ENCODE measurements at places on chromosomes 1 and 21. TPM values are rescaled to one million over a fixed set of nuclear protein-coding genes. Genes with fewer than 3 reads are reported as not detected.

TNFRSF4 gene
- 0.95 TPM for total RNA-seq

KRTAP11-1 gene
- not detected for total RNA-seq

DNA sequence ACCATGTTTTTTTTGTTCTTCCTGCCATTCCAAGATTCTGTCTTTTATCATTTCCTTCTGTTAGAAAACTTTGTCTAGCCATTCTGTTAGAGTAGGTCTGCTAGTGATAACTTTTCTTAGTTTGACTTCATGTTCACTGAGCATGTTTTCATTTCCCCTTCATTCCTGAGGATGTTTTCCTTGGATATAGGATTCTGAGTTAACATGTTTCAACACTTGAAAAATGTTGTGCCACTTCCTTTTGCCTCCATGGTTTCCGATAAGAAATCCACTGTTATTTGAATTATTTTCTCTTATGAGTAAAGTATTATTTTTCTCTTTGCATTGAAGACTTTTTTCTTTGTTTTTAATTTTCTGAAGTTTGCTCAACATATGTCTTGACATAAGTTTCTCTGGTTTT is 66.7 kb downstream of the ATP1A1 start:
- no peak overlapping the region for H3K27ac ChIP-seq
- no peak for DNase-seq
- H3K27me3 ChIP-seq: no peaks in the 10 kb centered on the region
- no peaks in the 10 kb centered on the region for H3K36me3 ChIP-seq

DNA sequence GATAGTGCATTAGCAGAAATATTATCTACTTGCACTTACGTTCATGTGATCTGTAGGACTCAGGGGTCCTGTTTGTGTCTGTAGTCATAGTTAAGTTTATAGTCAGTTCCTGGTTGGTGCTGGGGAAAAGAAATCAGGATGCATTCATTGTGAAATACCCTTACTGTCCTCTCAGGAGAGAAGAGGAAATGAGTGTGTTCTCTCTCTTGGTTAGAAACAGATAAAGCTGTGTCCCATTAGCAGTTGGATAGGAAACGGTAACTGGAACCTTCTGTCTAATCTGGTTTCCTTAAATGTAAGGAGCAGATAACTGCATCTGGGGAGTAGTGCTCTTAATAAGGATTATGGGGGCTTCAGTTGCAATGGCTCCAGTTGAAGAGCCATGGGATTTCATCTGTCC is 8.9 kb downstream of the SDCCAG8 start:
- no peak overlapping the region for H3K27ac ChIP-seq
- H3K36me3 ChIP-seq: no peaks in the 10 kb centered on the region
- H3K4me1 ChIP-seq: peaks cover 4% of the 10 kb centered on the region
- H3K27me3 ChIP-seq: no peaks in the 10 kb centered on the region
- no peak for DNase-seq

- no peaks in the 10 kb centered on the region for H3K27me3 ChIP-seq
- no peaks in the 10 kb centered on the region for H3K4me1 ChIP-seq
- H3K36me3 ChIP-seq: no peaks in the 10 kb centered on the region
- H3K27ac ChIP-seq: no peak overlapping the region
- DNase-seq: no peak
Measured at GRCh38 chr1:39500862-39501389, 9.5 kb downstream of the BMP8A start.

All from sigmoid colon (tissue), 7 donors.